Prostate gland (tissue), 2 donors: ENCODE measurements at places on chromosomes 1 and 21. TPM values are rescaled to one million over a fixed set of nuclear protein-coding genes. Genes with fewer than 3 reads are reported as not detected.

GRCh38 chr1:211329764-211330201 is 3.1 kb downstream of the TRAF5 start:
- DNase-seq: no peak

- DNase-seq: no peak
Observed at GRCh38 chr1:24890887-24891286, 39.2 kb downstream of the RUNX3 start.

DNA sequence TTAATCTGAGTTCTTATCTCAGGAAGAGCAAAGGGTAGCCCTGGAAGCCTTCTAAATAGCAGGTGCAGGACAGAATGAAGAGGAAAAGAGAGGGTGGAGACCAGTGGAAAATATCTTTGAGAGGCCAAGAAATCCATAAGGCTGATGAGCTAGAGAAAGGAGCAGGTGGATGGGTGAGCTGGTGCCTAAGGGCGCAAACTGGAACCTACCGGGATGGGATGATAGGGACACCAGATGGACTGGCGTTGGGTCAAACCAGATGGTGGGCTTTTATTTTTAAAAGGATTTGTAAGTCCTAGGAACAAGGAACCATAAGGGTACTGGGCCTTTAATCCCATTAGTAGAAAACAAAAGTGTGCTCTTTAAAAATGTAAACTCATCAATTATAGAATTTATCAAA is 59.7 kb downstream of the RGL1 start:
- DNase-seq: no peak

DNA sequence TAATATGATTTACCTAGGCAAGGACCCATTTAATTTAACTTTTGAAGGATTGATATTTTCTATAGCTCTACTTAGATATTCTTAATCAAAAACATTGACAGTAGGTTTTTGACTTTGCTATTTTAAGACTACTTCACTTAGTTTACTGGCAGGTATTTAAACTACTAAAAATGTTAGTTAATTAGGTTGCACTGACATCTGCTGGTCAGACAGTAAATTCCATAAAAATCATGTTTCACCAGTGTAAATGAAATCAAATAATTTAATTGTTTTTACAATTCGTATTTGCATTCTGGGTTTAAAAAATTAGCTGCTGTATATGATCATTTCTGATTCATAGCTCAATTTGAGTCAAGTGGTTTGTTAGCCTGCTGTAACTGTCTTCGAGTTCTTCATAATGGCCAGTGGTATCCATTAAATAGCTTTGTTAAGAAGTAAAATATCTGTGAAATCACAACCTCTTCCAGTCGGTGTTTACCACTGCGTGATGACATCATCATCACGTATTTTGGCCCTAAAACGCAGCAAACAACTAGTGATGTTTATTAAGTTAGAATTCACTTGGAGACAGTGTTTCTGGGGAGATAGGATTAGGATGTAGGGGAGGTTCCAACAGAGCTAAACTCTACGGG is 26.2 kb downstream of the EXTL2 start:
- DNase-seq: no peak

- no peak for DNase-seq
Observed at GRCh38 chr1:24903011-24903461, 27.0 kb downstream of the RUNX3 start.

GRCh38 chr1:244311784-244312532 is 139.8 kb downstream of the ADSS2 start:
- no peak for DNase-seq

DNA sequence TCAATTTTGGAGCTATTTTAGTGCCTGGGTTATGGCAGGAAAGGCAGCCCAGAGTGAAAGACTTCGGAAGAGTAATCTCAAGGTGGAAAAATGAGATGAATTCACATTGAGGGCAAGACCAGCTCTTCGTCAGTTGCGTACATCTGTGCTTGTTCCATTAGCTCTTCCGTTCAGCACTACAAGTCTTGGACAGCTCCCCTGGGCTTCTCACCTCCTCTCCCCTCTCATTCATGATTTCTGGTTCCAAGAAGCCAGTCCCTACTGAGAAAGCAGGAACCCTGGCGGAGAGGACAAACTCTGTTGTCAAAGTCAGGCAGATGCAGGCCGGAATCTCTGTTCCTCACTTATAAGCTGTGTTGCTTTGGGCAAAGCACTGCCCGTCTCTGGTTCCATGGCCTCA is 76.5 kb downstream of the ACTL8 start:
- DNase-seq: no peak

GRCh38 chr1:236472850-236473788 is 50.7 kb upstream of the LGALS8 start:
- no peak for DNase-seq

- no peak for DNase-seq
Observed at GRCh38 chr1:147509786-147510395, 31.4 kb upstream of the BCL9 start.

DNA sequence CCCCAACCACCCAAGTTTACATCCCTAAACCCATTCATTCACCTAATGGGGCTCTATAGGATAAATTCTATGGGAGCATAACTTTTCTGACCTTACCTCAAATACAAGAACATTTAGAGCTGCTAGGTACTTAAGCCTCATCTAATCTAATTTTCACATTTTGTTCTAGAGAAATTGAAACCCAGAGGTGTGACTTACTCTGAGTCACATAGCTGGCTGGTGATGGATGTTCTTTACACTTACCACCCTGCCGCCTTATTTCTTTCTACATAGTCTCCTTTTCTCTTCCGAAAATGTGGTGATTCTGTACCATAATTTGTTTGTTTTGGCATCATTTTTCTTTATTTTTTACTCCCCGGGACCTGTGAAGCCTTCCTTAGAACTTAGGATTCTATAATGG is 20.3 kb downstream of the TIPRL start:
- no peak for DNase-seq

DNA sequence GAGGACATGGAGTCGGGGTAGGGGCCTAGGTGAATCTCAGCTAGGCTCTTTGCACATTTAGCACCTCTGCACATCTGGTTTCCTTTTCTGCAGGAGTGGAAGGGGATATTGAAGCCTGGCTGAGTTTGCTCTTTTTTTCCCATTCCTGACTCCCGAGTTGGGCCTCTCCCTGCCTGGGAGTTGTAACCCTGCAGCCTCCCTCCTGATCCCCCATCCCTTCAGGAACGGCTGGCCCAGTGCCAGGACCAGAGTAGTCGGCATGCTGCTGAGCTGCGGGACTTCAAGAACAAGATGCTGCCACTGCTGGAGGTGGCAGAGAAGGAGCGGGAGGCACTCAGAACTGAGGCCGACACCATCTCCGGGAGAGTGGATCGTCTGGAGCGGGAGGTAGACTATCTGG is 836 bp downstream of the OLFML3 start:
- DNase-seq: no peak

DNA sequence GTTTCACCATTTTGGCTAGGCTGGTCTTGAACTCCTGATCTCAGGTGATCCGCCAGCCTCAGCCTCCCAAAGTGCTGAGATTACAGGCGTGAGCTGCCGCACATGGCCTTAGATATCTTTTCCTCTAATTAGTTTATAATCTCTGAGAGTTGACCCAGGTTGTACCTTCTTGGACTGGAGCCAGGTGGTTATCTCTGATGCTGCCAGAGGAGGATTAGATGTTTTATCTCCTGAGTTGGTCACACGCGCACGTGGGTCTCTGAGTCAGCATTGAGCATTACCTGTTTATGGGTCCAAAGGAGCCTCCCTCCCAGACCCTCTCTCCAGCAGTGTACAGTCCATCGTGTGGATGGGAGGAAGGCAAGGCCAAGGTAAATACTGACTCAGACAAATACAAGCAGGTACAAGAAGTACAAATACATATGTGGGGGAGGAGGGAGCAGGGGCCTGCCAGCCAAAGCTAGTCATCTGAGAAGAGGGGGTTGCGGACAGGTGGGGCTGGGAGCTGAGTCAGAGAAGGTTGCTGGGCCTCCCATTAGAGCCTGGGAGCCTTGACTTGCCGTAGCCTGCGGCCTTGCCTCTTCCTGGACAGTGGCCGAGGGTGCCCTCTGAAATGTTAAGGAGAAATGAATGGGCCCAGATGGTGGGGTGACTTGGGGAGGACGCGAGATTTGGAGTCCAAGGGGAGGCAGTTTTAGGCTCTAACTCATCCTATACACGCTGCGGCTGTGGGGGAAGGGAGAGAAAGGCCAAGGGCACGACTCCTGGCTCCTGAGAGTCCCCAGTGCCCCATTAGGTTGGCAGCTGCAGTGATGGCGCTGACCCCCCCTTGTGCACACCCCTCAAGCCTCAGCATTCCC is 13.1 kb downstream of the IL6R start:
- peak; percentile 95 for DNase-seq

GRCh38 chr1:22578732-22579361 is 15.6 kb downstream of the EPHA8 start:
- no peak for DNase-seq

GRCh38 chr1:15303935-15304334 is 56.9 kb downstream of the FHAD1 start:
- no peak for DNase-seq

GRCh38 chr1:51535006-51535592 is 16.0 kb upstream of the EPS15 start:
- DNase-seq: peak; percentile 36

GRCh38 chr1:60423146-60423780 is 349.7 kb upstream of the C1orf87 start:
- no peak for DNase-seq

Gene RALGPS2
- total RNA-seq: 26.2 TPM

Gene KPRP
- not detected for total RNA-seq

Gene S100A7
- total RNA-seq: not detected

Gene SLAMF6
- 1.4 TPM for total RNA-seq

Gene CHIT1
- not detected for total RNA-seq

Gene S100A1
- total RNA-seq: 9.1 TPM

Gene KRTAP13-2
- total RNA-seq: not detected

Gene COL9A2
- 27.6 TPM for total RNA-seq

Gene SELENON
- 90.0 TPM for total RNA-seq

Gene TBX19
- 3.8 TPM for total RNA-seq
